ENCODE measurements at places on chromosomes 11 and 22. TPM values are rescaled to one million over a fixed set of nuclear protein-coding genes. Genes with fewer than 3 reads are reported as not detected.
A peak's percentile ranks its signal among the peaks of the same experiment; 100 is the strongest.

The FAM118A gene
- total RNA-seq: 15.5 TPM

The EMSY gene
- 11.5 TPM for total RNA-seq

The TSPAN32 gene
- not detected for total RNA-seq

The CBX7 gene
- total RNA-seq: 1.2 TPM

The MEN1 gene
- total RNA-seq: 27.3 TPM

The MRGPRE gene
- total RNA-seq: not detected

The DBX1 gene
- total RNA-seq: not detected

The ENTHD1 gene
- total RNA-seq: not detected

DNA sequence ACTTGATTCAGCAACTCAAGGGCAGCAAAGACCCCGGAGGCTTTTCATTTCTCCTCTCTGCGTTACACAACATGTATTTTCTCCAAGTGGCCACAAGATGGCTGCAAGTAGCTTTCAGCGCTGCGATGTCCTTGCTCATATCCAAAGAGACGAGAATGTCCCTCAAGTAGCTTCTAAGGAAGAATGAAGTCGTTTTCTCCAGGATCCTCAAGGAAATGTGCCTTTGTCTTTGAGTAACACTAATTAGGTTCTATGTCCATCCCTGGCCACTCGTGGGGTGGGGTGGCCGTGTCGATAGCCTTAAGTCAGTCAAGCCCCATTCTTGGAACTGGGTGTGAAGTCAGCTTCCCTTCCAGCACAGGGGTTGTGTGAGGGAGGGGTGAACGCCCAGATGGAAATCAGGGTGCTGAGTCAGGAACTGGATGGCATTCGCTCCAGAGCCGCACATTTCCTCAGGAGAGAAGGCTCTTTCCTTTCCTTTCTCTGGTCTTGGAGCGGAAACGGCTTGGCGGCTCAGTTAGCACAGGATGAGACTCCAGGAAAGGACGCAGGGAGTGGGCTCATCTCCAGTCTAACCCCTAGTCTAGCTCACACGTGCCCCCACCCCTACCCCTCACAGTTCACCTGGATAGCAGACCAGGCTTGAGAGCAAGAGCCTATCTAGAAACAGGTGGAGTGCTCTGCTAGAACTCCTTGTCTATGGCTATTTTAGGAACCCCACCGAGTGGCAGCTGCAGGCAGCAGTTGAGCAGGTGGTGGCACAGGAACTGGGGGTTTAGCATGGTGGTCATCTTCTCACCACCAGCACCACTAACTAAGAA lies 44.3 kb downstream of the NNMT start:
- DNase-seq: no peak

- DNase-seq: peak; percentile 52
These were observed 59.2 kb downstream of the MED15 start for GRCh38 chr22:20566420-20567260.

- DNase-seq: no peak
These were observed 48.4 kb downstream of the DDX10 start for GRCh38 chr11:108713076-108713790.

- DNase-seq: no peak
These were observed 99.6 kb upstream of the RTL6 start for GRCh38 chr22:44597616-44598015.

GRCh38 chr22:45344334-45344733 lies 34.6 kb downstream of the FAM118A start:
- no peak for DNase-seq

- no peak for DNase-seq
These were observed 444 bp downstream of the CWF19L2 start for GRCh38 chr11:107457205-107457557.

GRCh38 chr22:46068181-46068592 lies 82.1 kb upstream of the PPARA start:
- no peak for DNase-seq

GRCh38 chr11:10728789-10729472 lies 22.1 kb upstream of the CTR9 start:
- no peak for DNase-seq

GRCh38 chr11:128678024-128678423 lies 15.8 kb upstream of the FLI1 start:
- DNase-seq: no peak

GRCh38 chr11:119688356-119688755 lies 40.6 kb downstream of the NECTIN1 start:
- DNase-seq: no peak

DNA sequence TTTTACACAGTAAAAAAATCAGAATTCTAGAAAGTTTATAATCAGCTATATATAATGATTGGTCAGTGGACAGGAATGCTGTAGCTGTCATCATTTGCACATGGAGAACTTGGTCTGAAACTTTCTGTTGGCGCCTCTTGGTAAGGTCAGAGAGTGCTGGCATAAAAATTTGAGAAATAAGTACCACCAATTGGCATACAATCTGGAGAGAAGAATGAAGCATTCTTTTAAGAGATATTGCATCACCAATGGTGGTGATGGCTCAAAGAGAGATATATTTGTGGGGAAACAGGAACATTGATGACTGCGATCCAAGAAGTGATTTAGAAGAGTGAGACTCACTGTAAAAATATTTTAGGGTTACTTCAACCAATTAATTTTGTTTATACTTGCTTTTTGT lies 19.8 kb upstream of the OOSP1 start:
- DNase-seq: no peak

DNA sequence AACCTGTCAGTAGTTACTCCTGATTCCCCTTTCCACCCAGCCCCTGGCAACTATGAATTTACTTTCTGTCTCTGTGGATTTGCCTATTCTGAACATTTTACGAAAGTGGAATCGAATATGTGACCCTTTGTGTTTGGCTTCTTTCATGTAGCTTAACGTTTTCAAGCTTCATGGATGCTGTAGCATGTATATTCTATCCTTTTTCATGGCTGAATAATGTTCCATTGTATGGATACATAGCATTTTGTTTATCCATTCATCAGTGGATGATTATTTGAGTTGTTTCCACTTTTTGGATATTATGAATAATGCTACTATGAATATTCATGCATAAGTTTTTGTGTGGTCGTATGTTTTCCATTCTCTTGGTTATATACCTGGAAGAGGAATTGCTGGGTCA lies 9.2 kb upstream of the GLB1L2 start:
- DNase-seq: no peak

GRCh38 chr11:3095712-3096361 lies 38.6 kb upstream of the CARS1 start:
- peak; percentile 57 for DNase-seq

DNA sequence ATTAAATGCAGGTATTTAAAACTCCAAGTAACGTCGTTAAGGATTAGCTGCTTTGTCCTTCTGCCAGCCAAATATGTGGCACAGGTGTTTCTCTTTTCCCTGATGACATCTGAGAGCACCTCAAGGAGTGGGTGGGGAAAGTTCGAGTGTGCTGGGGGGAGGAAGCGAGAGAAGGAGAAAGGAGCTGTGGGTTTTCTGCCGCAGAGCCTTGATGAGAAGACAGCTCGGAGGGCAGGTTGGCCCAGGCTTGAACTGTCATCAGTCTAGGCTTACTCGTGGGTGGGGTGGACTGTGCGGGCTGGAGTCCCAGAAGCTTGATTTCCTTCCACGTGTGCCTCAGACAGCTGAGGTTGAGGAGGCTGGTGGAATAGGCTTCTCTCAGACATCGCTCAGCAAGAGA lies 15.2 kb upstream of the SORL1-AS1 start:
- no peak for DNase-seq

DNA sequence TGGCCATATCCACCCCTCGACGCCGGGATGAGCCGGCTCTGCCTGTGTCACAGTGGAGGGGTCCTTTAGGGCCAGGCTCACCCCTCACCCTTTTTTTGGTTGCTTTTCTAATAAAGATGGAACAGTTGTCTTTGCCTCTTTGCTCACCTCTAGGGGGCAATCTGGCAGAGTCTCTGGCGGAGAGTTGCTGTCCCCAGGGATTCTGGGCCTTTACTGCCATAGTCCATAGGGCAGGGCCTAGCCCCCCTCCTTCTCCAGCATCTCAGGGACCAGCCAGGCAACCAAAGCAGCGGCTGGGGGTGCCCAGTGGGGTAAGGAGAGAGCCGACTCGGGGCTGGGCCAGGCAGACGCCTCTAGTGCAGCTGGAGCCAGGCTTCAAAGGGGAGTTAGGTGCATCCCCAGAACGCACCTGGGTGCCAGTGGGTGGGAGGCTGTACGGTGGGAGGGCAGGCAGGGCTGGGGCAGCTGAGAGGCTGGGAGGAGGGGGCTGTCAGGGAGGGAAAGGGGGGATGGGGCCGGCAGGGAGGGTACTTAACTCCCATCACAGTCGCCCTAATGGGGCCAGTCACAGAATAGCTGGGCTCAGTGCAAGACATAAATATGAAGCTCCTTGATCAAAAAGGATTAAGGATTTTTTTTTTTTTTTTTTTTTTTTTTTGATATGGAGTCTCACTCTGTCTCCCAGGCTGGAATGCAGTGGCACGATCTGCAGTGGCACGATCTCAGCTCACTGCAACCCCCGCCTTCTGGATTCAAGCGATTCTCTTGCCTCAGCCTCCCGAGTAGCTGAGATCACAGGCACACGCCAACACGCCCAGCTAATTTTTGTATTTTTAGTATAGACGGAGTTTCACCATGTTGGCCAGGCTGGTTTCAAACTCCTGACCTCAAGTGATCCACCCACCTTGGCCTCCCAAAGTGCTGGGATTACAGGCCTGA lies 2.5 kb upstream of the SUSD2 start:
- DNase-seq: no peak

- DNase-seq: peak; percentile 33
These were observed 22.0 kb downstream of the RHBDD3 start for GRCh38 chr22:29245626-29246385.

GRCh38 chr22:17634696-17635095 lies 3.9 kb upstream of the BCL2L13 start:
- no peak for DNase-seq

DNA sequence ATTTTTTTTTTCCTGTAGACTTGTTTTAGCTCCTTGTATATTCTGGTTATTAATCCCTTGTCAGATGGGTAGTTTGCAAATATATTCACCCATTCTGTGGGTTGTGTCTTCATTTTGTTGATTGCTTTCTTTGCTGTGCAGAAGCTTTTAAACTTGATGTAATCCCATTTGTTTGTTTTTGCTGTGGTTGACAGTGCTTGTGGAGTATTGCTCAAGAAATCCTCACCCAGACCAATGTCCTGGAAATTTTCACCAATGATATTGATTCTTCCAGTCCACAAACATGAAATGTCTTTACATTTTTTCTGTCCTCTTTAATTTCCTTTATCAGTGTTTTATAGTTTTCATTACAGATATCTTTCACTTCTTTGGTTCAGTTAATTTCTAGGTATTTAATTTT lies 55.6 kb upstream of the MRGPRX1 start:
- DNase-seq: no peak
